ENCODE measurements at places on chromosomes 6 and 20.

- DNase-seq = no peak
These were observed 27.3 kb upstream of the SERINC3 start for GRCh38 chr20:44549123-44549522.

DNA sequence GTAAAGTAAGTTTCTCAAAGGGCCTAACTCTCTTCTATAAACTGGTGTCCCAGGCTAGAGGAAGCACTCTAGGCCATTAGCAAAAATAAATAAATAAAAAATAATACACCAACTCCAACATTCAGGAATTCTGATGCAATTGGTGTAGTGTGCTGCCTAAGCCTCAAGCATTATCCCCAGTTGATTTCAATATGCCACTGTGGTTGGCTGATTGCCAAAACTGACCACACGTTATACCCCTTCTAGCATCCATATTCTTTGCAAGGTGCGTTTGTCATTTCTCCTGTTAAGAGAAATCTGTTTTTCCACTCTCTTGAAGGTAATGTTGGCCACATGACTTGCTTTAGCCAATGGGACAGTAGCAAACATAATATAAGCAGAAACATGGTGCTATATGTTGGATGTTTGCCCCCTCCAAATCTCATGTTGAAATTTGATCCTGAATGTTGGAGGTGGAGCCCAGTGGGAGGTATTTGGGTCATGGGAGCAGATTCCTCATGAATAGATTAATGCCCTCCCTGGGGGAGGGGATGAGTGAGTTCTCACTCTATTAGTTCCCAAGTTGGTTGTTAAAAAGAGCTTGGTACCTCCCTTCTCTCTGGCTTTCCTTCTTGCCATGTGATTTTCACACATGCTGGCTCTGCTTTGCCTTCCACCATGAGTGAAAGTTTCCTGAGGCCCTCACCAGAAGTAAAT is 71.9 kb upstream of the PLCB4 start:
- no peak for DNase-seq

- DNase-seq = no peak
These were observed 105.7 kb upstream of the QKI start for GRCh38 chr6:163308629-163309440.

DNA sequence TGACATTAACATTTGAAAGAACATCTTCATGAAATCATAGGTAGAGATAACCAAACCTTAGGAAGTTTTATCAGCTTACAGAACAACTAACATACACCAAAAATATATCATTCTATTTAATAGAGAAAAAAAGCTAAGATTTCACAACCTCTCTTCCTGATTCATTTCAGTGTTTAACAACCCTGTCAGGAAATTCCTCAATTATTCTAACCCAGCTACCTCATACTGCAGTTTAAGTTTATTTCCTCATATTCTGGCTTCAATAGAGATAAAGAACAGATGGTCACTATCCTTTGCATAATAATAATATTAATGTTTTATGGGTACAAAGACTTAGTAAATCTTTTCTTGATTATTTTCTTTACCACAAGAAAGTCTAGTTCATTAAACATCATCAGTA is 112.9 kb upstream of the HSF2 start:
- DNase-seq = no peak

GRCh38 chr20:52263757-52264156 is 72.2 kb upstream of the ZFP64 start:
- no peak for DNase-seq

DNA sequence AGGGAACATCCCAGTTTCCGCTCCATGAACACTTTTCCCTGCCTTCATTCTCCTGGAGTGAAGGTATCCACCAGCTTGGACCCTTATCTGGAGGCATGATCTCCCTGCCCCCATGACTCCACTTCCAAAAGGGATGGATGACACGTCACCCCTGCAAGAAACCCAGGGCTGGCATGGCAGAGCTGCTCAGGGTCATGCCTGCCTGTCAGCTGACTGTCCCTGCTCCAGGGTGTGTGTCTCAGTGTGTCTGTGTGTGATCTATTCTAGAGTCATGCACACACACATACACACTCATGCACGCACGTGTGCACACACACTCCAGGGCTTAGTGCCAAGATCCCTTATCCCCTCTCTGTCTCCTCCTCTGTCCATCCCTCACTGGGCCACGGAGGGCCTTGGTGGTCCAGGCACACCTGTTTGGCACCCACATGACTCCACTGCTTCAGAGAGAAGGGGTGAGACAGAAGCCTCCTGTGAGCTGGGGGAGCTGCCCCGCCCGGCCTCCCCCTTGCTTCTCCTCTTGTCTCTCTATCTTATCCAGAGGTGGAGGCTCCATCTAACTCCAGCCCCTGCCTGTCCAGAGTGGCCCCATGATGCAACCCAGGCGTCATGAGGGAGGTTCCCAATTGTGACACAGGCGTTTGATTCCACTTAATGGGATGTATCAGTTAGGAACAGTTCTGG is 290.9 kb downstream of the CDC5L start:
- DNase-seq = no peak

DNA sequence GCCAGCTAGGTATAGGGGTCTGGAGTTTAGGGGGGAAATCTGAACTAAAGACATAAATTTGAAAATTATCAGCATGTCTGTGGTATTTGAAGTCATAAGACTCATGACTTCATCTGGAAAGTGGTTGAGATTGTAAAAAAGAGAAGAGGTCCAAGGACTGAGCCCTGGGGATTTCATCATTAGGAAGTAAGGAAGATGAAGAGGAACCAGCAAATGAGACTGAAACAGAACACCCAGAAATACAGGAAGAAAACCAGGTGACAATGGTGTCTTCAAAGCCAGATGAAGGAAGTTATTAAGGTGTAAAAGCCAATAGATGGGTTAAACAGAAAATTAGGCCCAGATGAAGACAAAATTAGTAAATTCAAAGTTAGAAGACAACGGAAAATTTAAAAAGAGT is 49.1 kb upstream of the UBR2 start:
- DNase-seq = no peak

DNA sequence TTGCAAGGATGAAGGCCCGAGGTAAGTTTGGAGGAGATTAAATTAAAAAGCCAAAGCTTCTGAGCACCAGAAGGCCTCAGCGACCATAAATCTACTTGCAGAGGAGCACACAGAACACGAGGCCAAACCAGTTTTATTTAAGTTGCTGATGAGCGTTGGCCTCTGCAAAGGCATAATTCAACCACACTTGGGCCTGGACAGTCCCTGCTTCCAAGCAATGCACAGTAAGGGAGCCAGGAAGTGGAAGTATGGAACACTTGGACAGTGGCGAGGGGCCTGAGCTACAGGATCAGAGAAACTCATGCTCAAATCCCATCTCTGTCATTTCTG is 92.8 kb downstream of the PTPRT start:
- DNase-seq = no peak

- DNase-seq = no peak
These were observed 109.3 kb downstream of the HACE1 start for GRCh38 chr6:104750449-104750848.

DNA sequence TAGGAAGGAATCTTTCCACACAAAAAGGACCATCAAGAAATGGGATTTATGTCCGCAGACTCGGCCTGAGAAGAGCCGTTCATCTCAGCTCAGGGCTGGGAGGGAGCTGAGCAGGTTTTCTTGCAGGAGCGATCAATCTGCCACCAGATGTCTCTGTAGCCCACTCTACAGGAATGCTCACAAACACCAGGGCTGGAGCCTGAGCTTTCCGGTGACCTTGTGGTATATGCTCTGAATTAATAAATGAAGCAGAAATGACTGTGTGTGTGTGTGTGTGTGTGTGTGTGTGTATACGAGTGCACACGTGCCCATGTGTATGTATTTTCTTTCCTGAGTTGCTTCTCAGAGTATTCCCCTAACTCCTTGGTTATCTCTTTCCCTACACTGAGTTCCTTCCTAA is 12.0 kb downstream of the CD83 start:
- no peak for DNase-seq

DNA sequence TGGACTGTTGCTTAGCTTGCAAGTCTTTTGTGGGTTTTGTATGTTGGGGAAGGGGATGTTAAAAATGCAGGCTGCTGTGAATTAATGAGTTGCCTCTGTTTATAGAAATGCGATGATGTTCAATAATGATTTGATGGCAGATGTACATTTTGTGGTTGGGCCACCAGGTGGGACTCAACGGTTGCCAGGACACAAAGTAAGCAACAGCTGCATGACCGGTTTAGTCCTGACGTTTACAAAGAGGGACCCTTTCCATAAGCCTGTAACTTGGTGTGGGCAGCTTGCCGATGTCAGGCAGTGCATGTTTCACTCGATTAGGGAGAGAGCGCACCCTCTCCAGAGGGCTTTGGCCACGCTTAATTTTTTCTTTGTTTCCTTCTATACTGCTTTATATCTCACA is 1.3 kb downstream of the BTBD3 start:
- no peak for DNase-seq

DNA sequence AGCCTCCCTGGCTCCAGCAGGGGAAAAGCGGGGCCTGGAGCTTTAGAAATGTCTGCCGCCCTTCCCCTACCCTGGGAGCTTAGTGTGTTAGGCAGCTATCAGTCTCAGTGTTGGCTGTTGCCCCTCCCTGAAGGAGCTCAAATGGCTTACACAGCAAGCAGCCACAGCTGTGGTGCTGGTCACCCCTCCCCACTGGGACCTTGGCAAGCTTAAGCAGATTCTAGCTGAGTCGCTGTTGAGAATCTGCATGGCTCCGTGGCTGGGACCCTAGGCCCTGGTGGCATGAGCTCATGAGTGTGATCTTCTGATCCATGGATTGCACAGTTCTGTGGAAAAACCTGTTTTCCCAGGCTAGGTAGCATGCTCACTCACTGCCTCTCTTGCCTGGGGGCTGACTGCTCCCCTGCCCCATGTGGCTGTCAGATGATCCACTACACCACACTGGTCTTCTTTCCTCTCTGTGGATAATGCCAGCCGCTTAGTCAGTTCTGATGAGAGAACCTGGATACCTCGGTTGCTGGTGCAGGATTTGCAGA is 714.0 kb downstream of the MAFB start:
- no peak for DNase-seq

DNA sequence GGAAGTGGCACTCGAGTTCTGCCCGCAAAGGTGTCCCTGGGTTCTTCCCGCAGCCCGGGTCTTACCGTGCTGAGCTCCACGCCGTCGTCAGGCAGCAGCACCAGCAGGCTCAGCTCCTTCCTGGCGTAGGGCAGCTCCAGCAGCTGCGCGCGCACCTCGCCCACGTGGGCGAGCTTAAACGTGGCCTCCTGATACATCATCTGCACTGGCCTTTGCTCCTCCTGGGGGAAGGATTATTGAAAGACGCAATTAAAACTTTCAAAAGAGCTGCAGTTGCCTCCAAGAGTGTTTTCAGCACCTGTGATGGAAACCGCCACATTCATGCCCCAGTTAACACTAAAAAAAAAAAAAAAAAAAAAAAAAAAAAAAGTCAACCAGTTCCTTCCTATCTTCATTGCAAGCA is 11.3 kb downstream of the SERPINB9 start:
- peak; percentile 74 for DNase-seq

- DNase-seq = no peak
These were observed 161.7 kb downstream of the RIMS1 start for GRCh38 chr6:72048080-72048479.

DNA sequence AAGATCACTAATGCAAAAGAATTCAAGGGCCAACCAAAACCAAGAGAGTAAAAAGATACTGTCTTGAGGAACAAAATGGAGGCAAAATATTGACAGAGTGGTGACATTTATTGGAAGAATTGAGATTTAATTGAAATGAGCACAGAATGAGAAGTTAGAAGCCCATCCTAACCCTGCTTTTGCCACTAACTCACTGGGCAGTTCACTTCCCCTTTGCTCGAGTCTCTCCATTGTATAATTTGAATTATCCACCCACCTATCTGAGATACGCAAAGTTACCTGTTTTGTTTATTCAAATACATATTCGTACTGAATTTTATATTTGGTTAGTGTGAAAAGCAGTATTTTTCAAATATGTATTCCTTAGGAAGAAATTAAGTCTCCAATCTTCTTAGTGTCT is 204.5 kb upstream of the PRDM1 start:
- no peak for DNase-seq

DNA sequence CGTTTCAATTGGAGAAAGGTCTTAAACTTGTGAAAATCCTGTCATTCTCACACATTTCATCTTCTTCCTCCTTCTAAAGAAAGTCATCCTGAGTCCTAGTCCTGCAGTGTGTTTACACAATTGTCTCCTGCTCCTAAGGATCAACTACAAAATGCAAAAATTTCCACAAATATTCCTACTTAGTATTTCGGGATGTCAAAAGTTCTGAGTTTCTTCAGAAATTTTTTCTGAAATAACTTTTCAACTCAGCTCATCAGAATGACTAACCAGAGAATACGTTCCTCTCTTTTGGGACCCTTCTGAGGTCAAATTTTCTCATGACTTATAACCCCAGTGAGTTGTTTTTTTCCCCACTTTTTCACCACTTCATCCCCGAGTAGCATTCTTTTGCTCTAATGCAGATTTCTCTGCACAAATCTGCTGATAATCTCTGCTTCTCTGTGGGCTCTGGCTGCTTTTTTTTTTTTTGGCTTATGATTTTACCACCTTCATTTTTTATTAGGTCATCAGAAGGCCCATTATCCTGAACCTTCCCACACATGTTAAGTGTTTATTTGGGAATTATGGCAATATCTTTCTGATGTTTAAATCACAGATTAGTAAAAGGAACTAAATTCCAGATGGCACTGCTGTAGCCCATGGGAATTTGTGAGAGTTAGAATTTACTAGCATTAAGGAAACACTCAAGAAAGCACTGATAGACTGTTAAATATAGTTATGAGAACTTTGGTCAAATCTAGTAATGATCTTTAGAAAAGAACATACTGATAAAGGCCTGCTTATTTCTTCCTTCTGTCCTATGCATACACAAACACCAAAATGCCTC is 41.4 kb downstream of the MAP3K5 start:
- DNase-seq = no peak

DNA sequence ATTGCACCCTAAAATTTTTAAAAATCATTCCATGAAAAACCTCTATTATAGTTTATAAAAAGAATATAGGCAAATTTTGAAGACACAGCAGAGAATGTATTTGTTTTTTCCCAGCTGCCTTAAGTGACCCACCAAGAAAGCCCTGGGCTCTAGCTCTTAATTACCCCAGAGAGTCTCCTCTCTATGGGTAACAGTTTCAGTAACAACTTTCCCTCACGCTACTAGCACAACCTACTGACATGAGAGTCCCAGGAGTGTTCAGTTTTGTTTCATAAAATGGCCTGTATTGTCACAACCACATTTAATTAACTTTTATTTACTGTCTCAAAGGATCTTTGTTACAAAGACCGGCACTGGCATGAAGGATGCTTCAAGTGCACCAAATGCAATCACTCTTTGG is 41.5 kb downstream of the FHL5 start:
- DNase-seq = no peak

- DNase-seq = no peak
These were observed 113.1 kb downstream of the NCOA3 start for GRCh38 chr20:47614703-47615309.
